Testis (tissue), 5 donors: ENCODE measurements at places on chromosomes 5 and 9. TPM values are rescaled to one million over a fixed set of nuclear protein-coding genes. Genes with fewer than 3 reads are reported as not detected.

The SLC46A2 gene
- total RNA-seq, result 2.4 TPM

- DNase-seq, result no peak
Observed at GRCh38 chr9:70549926-70550325, 135.5 kb upstream of the KLF9 start.

GRCh38 chr5:36662291-36662851, 56.0 kb downstream of the SLC1A3 start:
- peak; percentile 30 for DNase-seq

The PDE6A gene
- total RNA-seq, result 4.6 TPM

GRCh38 chr5:168624850-168625364, 45.7 kb upstream of the PANK3 start:
- DNase-seq, result no peak

The IRX2 gene
- 9.1 TPM for total RNA-seq

GRCh38 chr9:5841771-5842573, 9.1 kb upstream of the ERMP1 start:
- peak; percentile 70 for DNase-seq

DNA sequence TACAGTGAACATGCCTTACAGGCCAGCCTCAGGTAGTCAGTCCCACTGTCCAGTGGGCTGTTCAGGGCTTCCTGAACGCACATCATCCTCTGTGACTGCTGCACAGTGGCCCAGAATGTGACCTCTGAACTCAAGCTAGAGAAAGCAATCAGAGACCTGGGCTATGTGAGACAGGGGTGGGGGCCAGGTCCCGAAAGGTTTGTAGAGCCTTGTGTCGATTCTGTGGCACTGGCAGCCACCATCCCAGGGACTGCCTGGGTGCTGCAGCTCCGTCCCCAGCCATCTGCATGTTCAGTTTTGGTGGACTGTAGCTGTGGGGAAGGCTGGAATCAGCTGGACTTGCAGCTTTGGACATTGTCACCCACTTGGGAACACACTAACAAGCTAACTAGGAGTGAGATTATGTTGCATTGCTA, 47.7 kb downstream of the MVB12B start:
- DNase-seq, result no peak

DNA sequence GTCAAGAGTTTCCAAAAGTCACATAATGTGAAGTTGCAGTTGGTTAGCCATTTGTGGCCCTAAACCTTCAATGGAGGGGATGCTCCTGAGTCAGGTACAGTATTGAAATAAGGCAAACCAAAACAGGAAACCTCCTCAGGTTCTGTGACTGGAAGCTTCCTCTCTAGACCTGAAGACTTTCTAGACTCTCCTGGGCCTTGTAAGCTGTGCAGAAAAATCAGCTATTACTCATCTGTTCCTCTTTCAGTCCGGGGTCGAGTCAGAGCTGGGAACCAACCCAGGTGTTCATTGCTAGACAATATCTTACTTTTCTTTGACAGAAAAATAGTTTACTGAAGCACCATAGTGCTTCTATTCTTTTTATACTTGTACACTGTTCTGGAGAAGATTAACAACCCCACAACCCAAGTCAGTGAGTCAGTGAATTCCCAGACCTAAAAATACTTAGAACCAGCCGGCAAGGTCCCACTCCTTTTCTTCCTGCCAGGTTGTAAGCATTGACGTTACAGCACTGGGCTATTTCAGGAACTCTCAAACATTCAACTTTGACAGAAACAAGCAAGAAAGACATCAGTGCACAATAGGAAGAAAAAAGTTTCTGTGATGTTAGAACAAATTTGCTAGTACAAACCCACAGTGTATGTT, 47.3 kb downstream of the FSTL4 start:
- no peak for DNase-seq

DNA sequence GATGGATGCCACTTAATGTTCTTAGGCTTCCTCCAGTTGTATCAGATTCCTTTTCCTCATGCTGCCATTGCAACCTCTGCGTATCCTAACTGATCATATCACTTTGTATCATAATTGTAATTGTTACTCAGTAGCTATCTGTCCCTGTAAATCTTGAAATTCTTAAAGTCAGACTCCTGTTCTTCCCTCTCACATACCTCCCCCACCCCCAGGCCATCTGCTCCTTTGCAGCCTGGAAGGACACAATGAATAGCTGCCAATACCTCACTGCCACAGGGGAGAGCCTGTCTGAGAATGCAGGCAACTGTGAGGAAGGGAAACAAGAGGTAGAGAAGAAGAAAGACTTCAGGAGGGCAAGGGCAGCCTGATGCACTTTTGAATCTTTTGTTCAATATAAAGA, 228.5 kb downstream of the ENC1 start:
- peak; percentile 54 for DNase-seq

The RGS7BP gene
- total RNA-seq, result 7.8 TPM

The FOXD4 gene
- total RNA-seq, result 1.2 TPM

GRCh38 chr9:89629081-89629976, 24.5 kb downstream of the GADD45G start:
- no peak for DNase-seq

DNA sequence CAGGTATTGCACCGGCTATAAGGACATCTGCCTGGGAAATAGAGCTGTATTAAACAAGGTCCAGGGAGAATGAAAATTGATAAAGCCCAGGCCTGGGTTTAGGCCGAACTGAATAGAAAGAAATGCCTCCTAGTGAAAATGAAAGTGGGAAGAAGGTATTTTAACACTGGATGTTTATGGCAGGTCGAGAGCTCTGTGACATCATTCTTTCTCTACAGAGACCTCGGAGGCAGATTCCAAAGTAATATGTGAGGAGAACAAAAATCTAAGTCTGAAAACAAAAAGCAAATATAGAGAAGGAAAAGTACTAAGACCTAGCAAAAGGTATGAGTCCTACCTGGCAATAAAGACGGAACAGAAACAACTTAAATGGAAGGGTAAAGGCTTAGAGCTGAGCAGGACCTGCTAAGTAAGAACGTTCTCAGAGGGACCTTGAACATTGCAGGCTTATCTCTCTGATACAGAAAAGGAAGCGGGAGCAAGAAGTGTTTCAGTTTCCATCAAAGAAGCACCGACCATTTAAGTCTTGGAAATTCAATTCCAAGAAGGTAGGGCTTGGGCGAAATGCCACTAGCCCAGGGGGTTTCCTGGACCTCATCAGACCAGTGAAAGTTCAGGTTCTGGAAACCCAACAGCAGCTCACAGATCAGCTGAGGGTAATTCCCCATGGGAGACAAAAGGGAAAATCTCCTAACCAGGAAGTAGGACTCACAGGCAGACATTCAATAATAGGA, 80.0 kb downstream of the SUSD1 start:
- DNase-seq, result no peak

The ENTPD2 gene
- 9.6 TPM for total RNA-seq
